ENCODE measurements at places on chromosomes 5 and 9.

- DNase-seq = no peak
Measured at GRCh38 chr9:129708793-129709192, 43.3 kb downstream of the PRRX2 start.

DNA sequence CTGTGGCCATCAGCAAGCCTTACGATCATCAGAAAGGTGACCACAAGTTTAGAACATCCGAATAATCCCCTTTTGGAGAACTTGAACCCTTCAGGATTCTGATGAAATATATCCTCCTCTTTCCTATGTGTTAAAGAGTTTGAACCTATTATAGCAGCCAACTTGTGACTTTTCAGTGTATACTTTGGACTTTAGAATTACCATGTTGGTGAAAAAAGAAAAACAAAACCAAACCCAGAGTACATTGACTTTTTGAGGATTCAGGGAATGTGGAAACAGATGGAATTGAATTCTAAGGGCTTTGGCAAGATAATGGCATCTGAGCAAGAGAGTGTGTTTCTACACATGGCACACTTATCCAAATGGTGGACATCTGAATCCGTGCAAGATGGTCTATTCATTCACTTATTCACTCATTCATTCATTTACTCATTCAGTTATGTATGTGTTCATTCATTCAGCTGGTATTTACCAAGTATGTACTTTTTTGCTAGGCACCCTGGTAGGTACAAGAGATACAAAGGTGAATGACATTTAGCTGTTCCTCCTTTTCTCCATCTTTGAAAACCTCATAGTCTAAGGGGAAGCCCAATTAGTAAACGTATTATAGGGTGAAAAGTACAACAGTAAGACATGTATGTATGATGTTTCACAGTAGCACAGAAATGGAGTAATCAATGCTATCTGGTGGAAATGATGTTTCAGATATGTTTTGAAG, 91.8 kb downstream of the PRDM6 start:
- DNase-seq = no peak

GRCh38 chr5:105350486-105351140, 1788.0 kb upstream of the NUDT12 start:
- no peak for DNase-seq

GRCh38 chr5:44178414-44178813, 210.8 kb downstream of the FGF10 start:
- no peak for DNase-seq

DNA sequence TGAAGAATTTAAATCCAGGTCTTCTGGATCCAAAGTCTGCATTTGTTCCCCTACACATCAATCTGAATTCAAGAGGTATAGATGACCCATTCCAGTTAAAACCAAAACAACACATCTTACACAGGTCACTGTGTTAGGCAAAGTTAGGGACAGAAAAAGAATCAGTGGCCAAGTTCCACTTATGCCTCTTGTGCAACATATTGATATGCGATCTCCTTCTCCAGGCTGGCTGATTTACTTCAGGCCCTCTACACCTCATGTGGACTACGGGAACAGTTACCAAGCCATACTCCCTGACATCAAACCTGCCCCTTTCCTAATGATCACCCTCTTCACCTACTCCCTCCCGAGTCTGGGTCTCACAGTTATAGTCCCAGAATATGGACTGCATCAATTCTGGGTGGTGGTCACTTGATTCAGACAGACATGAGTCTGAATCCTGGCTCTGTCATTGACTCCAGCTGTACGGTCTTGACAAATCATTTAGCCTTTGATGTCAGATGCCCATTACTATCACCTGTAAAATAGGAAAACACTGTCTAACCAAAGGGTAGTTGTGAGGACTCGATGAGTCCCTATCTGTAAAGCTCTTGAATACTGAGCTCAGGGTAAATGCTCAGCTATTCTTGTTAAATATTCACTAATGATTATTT, 26.0 kb downstream of the GOLGA1 start:
- no peak for DNase-seq

DNA sequence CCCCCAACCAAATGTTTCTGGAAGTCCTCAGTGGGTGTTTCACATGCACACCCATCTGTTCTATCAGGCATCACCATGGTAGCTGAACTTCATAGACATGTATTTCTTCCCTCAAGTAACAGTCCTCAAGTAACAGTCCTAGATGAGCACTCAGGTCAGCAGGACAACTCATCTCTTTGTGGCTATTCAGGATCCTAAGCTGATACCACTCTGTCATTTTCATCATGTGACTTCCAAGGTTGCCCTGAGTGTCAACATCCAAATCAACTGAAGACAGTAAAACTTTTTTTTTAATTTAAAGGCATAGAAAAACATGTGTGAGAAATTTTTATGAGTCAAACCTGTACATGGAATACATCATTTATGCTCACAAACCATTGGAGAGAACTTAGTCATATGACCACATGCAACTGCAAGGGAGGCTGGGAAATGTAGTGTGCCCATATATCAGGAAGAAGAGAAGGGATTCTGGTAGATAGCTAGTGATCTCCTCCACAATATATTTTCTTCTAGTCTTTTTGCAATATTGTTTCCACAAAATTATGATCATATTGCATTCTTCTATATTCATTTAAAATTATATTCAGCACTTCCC, 64.2 kb upstream of the FST start:
- no peak for DNase-seq
